M059J (cell line): ENCODE measurements at places on chromosomes 3 and 15.

GRCh38 chr15:49238342-49238741 lies 68.3 kb downstream of the GALK2 start:
- peak; percentile 53 for DNase-seq

DNA sequence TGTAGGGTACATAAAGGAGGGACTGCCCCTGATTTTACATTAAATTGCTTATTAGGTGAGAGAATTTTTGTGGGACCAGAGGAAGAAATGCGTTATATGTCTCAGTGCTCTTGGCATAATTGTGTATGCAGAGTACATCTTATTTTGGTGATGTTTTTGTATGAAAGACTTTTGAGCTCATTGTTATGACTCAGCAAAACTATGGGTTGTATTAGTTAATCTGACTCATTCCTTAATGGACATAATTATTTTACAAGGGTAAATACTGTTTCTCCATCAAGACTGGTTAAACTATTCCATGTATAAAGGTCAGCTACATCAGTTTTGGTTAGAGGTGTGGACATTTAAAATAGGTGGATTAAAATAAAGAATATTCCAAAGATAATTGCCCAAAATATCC lies 156.8 kb downstream of the ALCAM start:
- DNase-seq, result peak; percentile 66

- DNase-seq, result no peak
These were observed 22.2 kb upstream of the FGD5 start for GRCh38 chr3:14796403-14797077.

GRCh38 chr15:76335307-76336253 lies 993 bp upstream of the ISL2 start:
- DNase-seq, result no peak

DNA sequence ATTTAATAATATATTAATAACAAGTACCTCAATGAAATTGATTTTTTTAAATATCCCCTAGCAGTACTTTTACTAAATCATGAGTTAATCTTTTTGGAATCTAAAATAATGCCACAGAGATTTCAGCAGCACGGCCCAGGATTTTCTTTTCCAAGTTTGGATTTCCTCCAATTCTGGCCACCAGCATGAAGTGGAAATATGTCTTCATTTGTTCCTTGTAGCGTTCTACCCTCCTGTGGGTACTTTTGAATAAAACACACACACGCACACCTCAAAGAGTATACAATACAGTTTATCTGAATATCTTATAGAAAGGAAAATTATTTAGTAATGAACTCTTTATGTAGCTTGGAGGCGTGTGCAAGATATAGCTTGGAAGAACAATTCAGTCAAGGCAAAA lies 125.1 kb upstream of the STT3B start:
- DNase-seq, result peak; percentile 43

DNA sequence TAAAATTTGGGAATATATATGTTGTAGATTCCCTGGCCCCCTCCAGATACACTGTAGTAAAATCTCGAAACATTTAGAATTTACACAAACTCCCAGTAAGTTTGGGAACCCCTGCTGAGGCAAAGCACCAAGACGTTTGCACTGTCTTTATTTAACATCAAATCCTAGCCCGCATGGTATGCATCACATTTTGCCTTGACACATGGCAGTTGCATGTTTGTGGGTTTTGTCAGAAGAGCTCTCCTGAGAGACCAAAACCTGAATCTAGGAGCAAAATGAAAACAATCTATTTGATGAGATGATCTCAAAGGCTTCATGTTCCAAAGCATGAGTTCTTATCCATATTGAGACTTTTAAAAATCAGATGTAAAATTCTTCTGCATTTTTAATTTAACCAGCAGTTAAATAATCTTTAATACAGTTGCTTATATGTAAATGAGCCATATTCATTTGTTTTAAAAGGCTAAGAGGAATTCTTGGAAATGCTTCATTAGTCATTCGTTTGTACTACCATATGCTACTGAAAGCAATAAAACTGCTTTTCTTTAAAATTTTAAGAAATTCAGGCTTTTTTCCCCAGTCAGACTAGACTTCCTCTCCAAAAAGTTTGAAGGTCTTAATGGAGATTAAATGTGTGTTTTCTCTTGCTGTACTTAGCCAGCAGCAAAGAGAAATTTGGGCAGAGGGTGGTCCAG lies 105.2 kb upstream of the BOC start:
- DNase-seq, result peak; percentile 60

- no peak for DNase-seq
These were observed 65.3 kb downstream of the OXNAD1 start for GRCh38 chr3:16330351-16330750.

- no peak for DNase-seq
These were observed 22.8 kb upstream of the FLNB start for GRCh38 chr3:57985176-57985983.

DNA sequence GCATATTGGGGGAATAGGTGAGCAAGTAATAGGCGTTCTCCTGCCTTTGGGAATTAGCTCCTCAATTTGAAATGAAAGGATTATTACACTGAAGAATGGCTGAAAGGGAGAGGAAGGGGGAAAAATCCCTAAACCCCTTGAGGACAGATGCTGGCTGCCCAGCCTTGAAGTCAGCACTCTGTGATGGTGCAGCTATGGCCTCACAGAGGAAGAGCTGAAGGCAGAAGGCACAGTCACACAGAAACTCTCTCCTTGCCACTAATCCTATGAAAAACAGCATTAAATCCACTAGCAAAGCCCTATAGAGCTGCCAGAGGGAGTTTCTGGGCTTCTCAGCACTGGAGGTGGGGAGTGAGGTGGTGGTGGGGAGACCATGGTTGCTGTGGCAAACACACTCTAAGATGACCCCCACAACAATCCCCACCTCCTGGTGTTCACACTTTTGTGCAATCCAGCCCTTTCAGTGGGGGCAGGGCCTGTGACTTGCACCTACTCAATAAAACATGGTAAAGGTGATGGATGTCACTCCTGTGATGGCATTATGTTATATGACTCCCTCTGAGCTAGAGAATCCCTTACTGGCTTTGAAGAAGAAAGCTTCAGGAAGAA lies 101.2 kb downstream of the RFTN1 start:
- no peak for DNase-seq

DNA sequence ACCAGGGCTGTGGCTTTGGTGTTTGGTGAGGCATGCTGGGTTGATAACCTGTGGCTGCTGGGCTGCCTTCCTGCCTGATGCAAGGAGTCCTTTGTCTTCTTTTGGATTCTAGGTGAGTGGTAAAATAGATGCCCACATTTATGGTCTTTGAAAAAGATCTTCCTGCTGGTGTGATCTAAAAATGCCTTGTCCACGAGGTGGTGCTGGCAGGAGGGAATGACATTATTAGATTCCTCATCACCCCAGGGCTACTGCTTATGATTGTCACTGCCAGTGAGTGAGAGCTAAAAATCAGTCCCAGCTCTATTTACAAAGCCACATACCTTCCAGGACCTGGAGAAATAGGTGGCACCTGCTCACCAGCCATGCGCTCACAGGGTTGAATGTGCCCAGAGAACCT lies 355.5 kb upstream of the ROPN1 start:
- no peak for DNase-seq

DNA sequence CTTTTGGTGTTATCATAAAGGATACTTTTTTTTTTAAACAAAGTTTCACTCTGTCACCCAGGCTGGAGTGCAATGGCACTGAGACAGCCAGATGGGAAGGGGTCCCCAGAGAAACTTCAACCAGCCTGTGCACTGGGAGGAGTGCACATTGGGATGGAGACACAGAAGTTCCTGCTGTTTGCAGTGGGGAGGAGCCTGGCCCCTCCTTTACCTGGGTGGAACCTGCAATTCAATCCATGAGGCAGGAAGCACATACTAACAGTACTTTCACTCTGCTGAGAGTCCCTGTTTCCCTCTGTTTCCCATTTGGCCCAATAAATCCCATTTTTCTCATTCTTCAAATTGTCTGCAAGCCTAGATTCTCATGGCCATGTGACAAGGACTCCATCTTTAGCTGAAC lies 42.3 kb upstream of the LHFPL4 start:
- DNase-seq, result no peak
